ENCODE measurements at places on chromosomes 6 and 20.

DNA sequence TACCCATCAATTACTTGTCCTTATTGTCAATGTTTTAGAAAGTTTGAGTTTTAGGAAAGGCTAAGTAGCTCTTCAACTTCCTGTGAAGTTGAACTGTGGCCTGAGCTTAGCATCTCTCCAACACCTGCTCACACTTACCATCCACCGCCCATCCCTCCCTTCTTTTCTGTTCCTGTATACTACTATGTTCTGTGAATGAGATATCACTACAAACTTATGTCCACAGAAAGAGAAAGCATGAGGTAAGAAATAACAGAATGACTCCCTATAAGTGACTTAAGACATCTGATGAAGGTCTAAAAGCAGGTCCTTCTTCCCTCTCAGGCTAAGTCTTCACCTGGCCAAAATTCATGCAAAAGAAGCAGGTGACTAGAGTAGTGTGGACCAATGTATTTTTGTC, 246.3 kb upstream of the PREP start:
- DNase-seq = no peak

DNA sequence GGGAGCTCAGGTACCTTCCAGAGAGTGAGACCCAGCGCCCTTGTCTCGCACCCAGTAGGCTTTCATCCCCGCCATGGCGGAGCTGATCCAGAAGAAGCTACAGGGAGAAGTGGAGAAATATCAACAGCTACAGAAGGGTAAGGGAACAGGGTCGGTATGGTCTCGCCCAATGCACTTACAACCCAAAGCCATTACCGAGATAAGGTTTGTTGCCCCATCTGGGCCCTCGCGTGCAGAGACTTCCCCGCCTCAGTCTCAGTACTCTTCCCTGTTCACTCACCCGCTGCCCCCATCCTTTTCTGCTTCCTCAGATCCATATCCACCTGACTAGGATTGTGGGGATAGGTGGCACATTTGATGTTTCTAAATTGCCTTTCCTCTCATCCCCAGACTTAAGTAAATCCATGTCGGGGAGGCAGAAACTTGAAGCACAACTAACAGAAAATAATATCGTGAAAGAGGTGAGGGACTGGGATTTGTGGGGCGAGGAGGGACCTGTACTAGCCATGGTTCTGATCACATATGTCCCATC, 449 bp downstream of the PFDN6 start:
- DNase-seq = no peak

DNA sequence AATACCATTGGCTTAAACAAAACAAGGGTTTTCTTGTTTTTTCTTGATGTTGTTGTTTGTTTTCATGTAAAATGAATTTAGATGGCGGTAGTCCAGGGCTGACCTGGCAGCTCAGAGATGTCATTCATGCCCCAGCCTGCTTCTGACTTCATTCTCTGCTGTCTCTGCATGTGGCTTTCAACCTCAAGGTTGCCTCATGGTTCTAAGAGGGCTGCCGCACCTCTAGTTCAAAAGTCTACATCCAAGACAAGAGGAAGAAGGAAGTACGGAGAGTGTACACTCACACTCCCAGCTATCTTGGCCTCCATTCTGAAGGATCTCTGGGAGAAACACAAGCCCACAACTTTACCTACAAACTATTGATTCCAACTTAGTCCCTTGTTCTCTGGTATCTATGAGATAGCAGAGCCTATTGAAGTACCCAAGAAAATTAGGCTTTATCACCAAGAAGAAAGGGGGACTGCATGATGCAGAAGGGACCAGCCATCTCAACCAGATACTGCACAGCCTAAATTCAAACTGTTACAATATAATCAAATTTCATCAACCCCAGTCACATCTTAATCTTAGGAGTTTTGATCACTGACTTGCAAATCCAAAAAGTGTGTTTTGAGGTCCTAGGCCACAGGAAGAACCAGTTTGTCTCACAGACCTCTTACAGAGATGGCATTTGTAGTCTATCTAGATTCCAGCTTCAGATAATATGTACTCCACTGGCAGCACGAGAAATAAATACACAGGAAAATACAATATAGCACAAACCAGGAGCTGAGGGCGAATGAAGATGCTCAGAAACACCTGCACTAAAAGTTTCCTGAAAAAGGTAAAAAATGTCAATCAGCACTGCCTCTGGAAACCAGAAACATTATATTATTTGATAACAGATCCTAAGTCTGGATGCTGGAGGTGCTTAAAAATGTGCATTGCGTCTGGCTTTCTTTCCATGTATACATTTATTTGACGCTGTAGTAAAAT, 866 bp upstream of the BTN3A3 start:
- DNase-seq = no peak

GRCh38 chr20:62708591-62709536, at the start of gene NTSR1:
Gene NTSR1 (plus strand): TSS chr20:62708836. CDS start chr20:62709208, 372 bp downstream.
- no peak for DNase-seq

- DNase-seq = no peak
Measured at GRCh38 chr6:157380458-157380778, 572 bp upstream of the ZDHHC14 start.

DNA sequence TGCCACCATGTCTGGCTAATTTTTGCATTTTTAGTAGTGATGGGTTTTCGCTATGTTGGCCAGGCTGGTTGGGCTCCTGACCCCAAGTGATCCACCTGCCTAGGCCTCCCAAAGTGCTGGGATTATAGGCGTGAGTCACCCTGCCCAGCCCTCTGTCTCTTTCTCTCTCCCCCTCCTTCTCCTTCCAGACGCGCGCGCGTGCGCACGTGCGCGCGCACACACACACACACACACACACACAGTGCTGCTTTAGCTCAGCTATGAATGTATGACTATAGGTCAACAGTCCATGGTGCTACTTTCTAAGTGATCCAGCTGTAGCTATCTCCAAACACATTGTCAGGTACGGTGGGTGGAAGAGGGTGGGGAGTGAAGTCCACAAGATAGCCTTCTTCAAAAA, 449.5 kb downstream of the PHF3 start:
- DNase-seq = no peak

- DNase-seq = no peak
Measured at GRCh38 chr6:128363020-128363813, 157.2 kb downstream of the PTPRK start.

GRCh38 chr6:11639376-11640235, 102.1 kb downstream of the TMEM170B start:
- DNase-seq = no peak

- DNase-seq = peak; percentile 83
Measured at GRCh38 chr6:146785001-146785585, 186.3 kb downstream of the ADGB start.

- DNase-seq = no peak
Measured at GRCh38 chr6:37176268-37177076, 6.5 kb downstream of the PIM1 start.

GRCh38 chr6:111549746-111550145, 55.9 kb downstream of the TRAF3IP2 start:
- DNase-seq = no peak

GRCh38 chr20:43220612-43221011, 30.9 kb upstream of the PTPRT start:
- no peak for DNase-seq

DNA sequence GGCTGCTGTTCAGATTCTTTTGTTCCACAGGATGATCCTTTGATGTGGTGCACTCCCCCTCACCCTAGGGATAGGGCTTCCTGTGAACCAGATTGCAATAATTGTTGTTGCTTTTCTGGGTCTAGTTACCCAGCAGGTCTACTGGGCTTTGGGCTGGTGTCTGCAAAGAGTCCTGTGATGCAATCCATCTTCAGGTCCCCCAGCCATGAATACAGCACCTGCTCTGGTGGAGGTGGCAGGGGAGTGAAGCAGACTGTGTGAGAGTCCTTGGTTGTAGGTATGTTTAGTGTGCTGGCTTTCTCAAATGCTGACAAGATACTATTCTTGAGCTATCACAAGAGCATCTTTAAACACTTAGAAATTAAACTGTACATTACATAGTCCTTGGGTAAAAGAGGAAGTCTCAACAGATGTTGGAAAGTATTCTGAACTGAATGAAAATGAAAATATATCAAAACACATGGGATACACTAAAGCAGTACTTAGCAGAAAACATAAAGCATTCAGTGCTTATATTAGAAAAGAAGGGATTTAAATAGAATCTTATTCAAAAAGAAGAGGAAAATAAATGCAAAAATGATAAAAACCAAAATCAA, 49.1 kb upstream of the CCR6 start:
- peak; percentile 43 for DNase-seq

- DNase-seq = no peak
Measured at GRCh38 chr6:122571888-122572287, 38.3 kb upstream of the PKIB start.

GRCh38 chr6:166523782-166524559, 62.5 kb downstream of the RAMACL start:
- DNase-seq = no peak

GRCh38 chr6:110178626-110179405, 654 bp downstream of the WASF1 start:
- DNase-seq = peak; percentile 81

- DNase-seq = no peak
Measured at GRCh38 chr6:80489911-80490635, 383.6 kb downstream of the BCKDHB start.

GRCh38 chr6:2232445-2232844, 13.0 kb downstream of the GMDS start:
- no peak for DNase-seq

- DNase-seq = no peak
Measured at GRCh38 chr20:49185071-49185761, 2.9 kb downstream of the STAU1 start.

DNA sequence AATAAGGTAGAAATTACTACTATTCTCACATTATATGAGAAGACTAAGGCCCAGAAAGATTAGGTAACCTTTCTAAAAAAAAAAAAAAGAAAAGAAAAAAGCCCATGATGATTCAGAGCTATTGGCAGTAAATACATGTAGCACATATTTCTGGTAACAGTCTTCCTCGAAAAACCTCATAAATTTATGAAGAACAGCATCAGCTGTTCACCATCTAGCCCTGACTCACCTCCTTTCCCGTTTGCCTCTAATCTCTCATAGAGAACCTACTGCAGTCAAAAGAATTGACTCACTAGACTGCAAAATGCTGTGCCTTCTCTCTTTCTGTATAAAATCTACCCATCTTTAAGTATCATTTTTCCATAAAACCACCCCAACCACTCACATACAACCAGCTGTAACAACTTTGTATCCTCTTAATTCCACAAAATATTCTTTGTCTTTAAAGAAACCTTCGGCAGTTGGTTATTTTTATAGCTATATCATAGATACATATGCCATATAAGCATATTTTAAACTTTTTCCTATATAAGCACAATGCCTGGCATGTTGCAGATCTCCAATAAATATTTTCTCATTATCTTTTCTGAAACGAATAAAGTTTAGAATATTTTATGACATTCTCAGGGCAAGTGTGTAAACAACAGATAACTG, 152.7 kb upstream of the ENPP5 start:
- no peak for DNase-seq

DNA sequence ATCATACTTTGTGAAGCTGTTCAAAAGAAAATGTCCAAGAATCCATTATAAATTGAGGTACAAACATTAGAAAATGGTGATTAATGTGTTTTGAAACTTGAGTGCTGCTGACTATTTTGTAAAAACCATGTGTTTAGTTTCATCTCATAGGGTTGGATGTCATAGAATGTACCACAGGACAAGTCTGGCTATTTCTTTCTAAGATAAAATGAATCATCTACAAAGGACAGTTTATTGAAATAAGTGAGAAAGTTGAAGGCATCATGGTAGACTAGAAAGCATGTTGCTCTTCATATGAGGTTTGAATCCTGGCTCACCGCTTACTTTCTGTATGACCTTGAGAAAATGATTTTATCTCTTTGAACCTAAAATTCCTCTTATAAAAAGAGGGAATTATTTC, 29.2 kb upstream of the SMAP1 start:
- no peak for DNase-seq

GRCh38 chr6:138416206-138416605, 12.2 kb downstream of the HEBP2 start:
- no peak for DNase-seq

- DNase-seq = no peak
Measured at GRCh38 chr6:84260926-84261325, 33.5 kb upstream of the CEP162 start.

DNA sequence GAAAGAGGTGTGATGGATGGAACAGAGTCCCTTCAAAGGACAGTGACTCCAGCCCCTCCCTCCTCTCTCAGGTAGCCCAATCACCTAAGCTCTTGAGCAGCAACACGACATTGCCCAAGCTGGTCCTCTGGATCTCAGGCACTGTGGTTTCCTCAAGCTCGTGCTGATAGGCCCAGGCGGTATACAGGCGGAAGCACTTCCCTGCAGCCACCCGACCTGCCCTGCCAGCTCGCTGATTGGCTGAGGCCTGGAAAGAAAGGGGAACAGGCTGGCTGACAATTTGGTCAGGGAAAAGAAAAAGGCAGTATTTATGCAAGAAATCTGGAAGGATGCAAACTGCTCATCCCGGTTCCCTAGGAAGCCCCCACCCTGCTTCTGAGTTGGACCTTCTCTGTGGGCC, 9.6 kb downstream of the C6orf136 start:
- DNase-seq = peak; percentile 78

DNA sequence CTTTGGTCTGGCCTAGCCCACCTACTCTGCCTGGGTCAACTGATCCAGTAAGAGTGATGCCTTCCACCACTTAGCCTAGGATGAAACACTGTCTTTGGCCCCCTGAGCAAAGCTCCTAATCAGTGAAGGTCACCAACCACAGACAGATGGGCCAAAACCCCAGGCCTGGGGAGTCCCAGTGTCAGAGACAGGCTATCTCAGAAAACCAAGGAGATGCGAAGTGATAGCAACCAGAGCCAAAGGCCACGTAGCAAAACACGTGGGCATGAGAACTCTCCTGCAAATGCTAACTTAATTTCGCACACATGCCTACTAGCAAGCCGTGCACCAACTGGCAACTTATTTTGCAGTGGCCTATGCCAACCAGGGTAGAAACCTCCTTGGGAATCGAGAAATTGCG, 29.1 kb downstream of the AGPAT4 start:
- DNase-seq = no peak

DNA sequence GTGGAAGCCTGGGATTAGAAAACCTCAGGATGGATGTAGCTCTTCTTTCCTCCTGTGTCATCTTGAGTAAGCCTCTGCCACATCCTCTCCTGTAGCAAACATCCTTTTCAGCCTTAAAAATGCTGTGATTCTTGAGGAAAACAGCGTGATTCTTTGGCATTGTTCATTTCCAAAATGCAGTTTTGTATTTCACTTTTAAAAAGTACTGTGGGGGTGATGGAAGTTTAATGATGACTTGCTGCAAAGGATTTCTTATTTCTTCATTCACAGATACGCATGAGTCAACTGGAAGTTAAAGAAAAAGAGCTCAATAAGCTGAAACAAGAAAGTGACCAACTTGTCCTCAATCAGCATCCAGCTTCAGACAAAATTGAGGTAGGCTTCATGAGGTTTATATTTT, 23.9 kb upstream of the SNRNP48 start:
- no peak for DNase-seq

GRCh38 chr6:46565531-46565930, 74.3 kb upstream of the RCAN2 start:
- no peak for DNase-seq

GRCh38 chr6:113640051-113640450, 217.1 kb upstream of the MARCKS start:
- no peak for DNase-seq

- DNase-seq = no peak
Measured at GRCh38 chr6:49919261-49919660, 44.7 kb downstream of the DEFB114 start.

- DNase-seq = no peak
Measured at GRCh38 chr6:109174916-109175315, 79.6 kb downstream of the CEP57L1 start.

GRCh38 chr6:101422251-101422650, 28.7 kb downstream of the GRIK2 start:
- no peak for DNase-seq

GRCh38 chr20:8293750-8294149, 161.7 kb downstream of the PLCB1 start:
- no peak for DNase-seq

Data from Kasumi-1 (cell line).